ENCODE measurements at places on chromosomes 16 and 17. TPM values are rescaled to one million over a fixed set of nuclear protein-coding genes. Genes with fewer than 3 reads are reported as not detected.
A peak's percentile ranks its signal among the peaks of the same experiment; 100 is the strongest.

KRTAP4-16 gene
- total RNA-seq, result not detected

GALR2 gene
- total RNA-seq, result not detected

MT1H gene
- total RNA-seq, result not detected

PALB2 gene
- total RNA-seq, result 4.5 TPM

- H3K4me3 ChIP-seq, result no peak overlapping the region
- H3K36me3 ChIP-seq, result no peaks in the 10 kb centered on the region
- H3K27me3 ChIP-seq, result no peaks in the 10 kb centered on the region
- no peak overlapping the region for H3K27ac ChIP-seq
- H3K4me1 ChIP-seq, result no peaks in the 10 kb centered on the region
Observed at GRCh38 chr17:15154618-15155017, 110.5 kb downstream of the PMP22 start.

GRCh38 chr16:10871157-10871991 lies 5.6 kb upstream of the CIITA start:
- DNase-seq, result peak; percentile 33
- H3K36me3 ChIP-seq, result no peaks in the 10 kb centered on the region
- peak overlapping the region; percentile 66 for H3K27ac ChIP-seq
- H3K27me3 ChIP-seq, result no peaks in the 10 kb centered on the region

DNA sequence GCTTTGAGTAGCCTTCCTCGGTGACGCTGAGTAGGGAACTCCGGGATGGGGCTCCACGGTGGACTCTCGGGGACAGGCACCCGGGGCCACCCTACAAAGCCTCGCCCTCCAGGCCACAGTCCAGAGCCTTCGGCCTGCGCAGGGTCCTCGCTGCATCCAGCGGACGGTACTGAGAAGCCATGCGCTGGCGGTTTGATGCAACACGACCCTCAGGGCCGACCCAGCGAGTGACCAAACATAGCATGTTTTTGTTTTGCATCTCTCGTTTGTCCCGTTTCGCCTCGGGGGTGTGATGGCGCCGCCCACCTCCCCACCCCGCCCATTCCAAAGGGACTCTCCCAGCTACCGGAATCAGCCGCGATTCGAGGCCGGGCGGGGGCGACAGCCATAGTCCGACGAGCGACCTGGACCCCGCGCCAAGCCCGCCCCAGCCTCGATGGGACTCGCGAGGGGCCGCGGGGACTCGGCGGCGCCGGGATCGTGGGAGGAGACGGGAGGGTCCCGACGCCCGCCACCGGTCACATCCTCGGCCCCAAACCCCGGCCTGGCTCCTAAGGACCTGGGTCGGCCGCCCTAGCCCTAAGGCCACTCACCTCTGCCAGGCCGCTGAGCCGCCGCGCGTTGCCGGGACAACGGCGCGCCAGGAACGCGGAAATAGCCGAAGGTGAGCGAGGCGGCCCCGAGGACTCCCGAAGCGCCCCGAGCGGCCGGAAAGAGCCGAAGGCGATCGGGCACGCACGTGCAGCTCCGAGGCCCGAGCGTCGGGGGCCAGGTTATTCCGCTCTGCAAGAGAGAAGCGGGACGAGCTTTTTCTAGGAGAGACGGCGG lies 1.6 kb downstream of the IFT140 start:
- H3K36me3 ChIP-seq, result peaks cover 15% of the 10 kb centered on the region
- H3K27ac ChIP-seq, result peak overlapping the region; percentile 67
- peaks cover 44% of the 10 kb centered on the region for H3K4me1 ChIP-seq
- peak overlapping the region; percentile 84 for H3K4me3 ChIP-seq
- peak; percentile 90 for DNase-seq
- H3K27me3 ChIP-seq, result no peaks in the 10 kb centered on the region

DNA sequence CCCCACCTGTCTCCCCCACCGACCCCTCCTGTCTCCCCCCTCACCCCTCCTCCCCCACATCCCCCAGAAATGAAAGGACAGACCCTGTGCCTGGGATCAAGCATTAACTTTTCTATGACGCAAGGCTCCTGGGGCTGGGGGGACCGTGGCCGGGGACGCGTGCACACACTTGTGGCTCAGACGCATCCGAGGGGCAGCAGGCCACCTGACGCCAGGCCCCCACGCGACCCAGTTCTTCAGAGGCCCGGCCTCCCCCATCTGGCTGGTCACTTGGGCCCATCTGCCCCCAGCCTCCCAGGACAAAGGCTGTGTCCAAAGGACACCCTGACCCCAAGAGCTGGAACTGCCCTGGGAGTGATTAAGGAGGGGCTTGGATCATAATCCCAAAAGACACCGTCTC lies 14.0 kb upstream of the PVALEF start:
- no peaks in the 10 kb centered on the region for H3K4me1 ChIP-seq
- H3K27ac ChIP-seq, result no peak overlapping the region
- DNase-seq, result no peak
- H3K36me3 ChIP-seq, result no peaks in the 10 kb centered on the region
- H3K27me3 ChIP-seq, result no peaks in the 10 kb centered on the region

- H3K27ac ChIP-seq, result no peak overlapping the region
- peaks cover 9% of the 10 kb centered on the region for H3K27me3 ChIP-seq
- H3K4me3 ChIP-seq, result no peak overlapping the region
- H3K36me3 ChIP-seq, result no peaks in the 10 kb centered on the region
- no peaks in the 10 kb centered on the region for H3K4me1 ChIP-seq
- no peak for DNase-seq
Observed at GRCh38 chr16:86198206-86199118, 299.5 kb downstream of the IRF8 start.

DNA sequence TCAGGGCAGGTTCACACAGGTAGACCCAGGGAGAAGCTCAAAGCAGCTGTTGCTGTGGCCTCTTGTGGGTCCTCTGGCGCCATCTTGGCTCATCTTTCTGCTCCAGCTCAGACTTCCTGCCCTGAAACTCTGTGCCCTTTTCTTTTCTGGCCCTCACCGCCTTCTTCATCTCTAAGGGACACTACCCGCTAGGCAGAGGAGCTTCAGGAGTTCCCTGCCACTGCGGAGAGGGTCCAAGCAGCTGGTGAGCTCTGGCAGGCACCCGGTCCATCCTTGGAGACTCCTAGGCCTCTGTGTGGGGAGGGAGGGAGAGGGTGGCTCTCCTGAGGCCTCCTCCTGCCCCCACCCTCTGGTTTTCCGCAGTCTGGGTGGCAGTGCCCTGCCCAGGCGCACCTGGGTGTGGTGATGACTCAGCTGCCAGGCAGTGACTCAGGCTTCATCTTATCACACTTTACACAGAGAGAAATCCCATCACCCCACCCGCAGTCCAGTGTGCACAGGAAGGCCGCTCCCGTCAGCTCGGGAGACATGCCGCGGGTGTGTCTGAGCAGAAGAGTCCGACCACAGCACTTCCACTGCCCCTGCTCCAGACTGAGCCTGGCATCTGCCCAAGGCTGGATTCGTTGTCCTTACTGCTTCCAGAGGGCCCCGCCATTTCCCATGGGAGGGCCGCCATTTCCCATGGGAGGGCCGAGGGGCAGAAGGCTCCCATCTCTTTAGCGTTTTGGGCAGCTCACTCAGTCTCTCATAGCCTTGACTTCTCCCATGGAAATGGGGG lies 7.3 kb downstream of the NT5C start:
- no peaks in the 10 kb centered on the region for H3K27me3 ChIP-seq
- peaks cover 15% of the 10 kb centered on the region for H3K36me3 ChIP-seq
- H3K4me1 ChIP-seq, result peaks cover 4% of the 10 kb centered on the region
- peak; percentile 59 for DNase-seq
- no peak overlapping the region for H3K4me3 ChIP-seq
- H3K27ac ChIP-seq, result no peak overlapping the region

- H3K4me1 ChIP-seq, result no peaks in the 10 kb centered on the region
- DNase-seq, result no peak
- H3K4me3 ChIP-seq, result no peak overlapping the region
- H3K36me3 ChIP-seq, result no peaks in the 10 kb centered on the region
- H3K27ac ChIP-seq, result no peak overlapping the region
Observed at GRCh38 chr16:86789621-86790051, 211.3 kb downstream of the FOXL1 start.

DNA sequence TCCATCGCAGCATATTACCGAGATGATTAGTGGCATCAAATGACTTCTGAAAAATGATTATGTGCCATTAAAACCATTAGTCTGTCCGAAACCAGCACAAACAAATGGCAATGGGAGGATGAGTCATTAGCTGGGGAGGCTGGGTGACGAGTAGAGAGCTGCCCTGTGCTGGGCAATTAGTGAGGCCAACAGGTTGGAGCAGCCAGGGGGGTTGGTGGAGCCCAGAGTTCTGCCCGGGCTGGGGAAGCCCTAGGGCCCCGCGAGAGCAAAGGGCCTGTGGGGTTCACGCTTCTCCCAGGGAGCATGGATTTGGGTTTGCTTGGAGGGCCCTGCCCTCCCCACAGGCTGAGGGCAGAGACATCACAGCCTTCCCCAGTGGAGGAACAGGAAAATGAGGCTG lies 152.1 kb upstream of the RPL38 start:
- no peaks in the 10 kb centered on the region for H3K4me1 ChIP-seq
- no peak overlapping the region for H3K4me3 ChIP-seq
- no peak overlapping the region for H3K27ac ChIP-seq
- no peaks in the 10 kb centered on the region for H3K36me3 ChIP-seq

- H3K27me3 ChIP-seq, result no peaks in the 10 kb centered on the region
- H3K4me1 ChIP-seq, result peaks cover 8% of the 10 kb centered on the region
- H3K27ac ChIP-seq, result no peak overlapping the region
- no peak overlapping the region for H3K4me3 ChIP-seq
Observed at GRCh38 chr17:32523827-32524552, 37.2 kb downstream of the CDK5R1 start.

GRCh38 chr17:48002266-48002915 lies 31.5 kb downstream of the CDK5RAP3 start:
- H3K36me3 ChIP-seq, result no peaks in the 10 kb centered on the region
- peak overlapping the region; percentile 94 for H3K27ac ChIP-seq
- DNase-seq, result no peak
- H3K4me3 ChIP-seq, result no peak overlapping the region
- H3K27me3 ChIP-seq, result no peaks in the 10 kb centered on the region

DNA sequence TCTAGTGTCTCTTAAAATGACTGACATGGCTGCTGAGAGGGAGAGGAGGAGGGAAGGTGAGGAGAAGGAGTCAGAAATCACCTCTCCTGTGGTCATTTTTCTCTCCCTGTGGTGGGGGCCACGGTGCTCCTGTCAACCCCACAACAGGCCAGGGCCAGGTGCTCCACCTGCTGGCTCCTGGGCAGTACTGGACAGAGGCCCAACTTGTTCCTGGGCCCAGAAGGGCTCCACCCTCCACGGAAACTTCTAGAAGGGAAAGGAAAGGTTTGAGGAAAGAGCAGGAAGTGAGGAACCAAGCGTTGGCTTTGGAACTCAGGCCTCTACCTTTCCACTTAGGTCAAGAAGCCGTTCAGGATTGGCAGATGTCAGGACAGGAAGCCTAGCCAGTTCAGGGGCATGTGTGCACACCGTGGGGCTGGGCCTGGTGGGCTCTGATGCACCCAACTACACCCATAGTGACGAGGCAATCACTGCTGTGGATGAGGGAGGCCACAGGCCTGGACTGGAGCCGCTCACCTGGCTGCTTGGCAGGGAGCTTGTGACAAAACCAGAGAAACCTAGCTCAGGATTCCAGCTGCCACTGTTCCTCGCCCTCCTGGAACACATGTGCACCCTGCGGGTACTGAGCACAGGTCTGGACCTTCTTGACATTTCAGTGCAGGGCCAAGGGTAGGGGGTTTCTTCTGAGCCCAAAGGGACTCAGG lies 36.1 kb downstream of the WNT3 start:
- H3K4me1 ChIP-seq, result no peaks in the 10 kb centered on the region
- H3K27ac ChIP-seq, result no peak overlapping the region
- H3K4me3 ChIP-seq, result no peak overlapping the region
- DNase-seq, result no peak
- no peaks in the 10 kb centered on the region for H3K27me3 ChIP-seq

GRCh38 chr17:42284566-42284965 lies 3.7 kb upstream of the STAT5A start:
- H3K4me1 ChIP-seq, result peaks cover 31% of the 10 kb centered on the region
- H3K27me3 ChIP-seq, result no peaks in the 10 kb centered on the region
- DNase-seq, result no peak
- no peak overlapping the region for H3K27ac ChIP-seq

- H3K36me3 ChIP-seq, result no peaks in the 10 kb centered on the region
- no peak overlapping the region for H3K27ac ChIP-seq
- DNase-seq, result no peak
- peaks cover 58% of the 10 kb centered on the region for H3K27me3 ChIP-seq
- H3K4me3 ChIP-seq, result no peak overlapping the region
Observed at GRCh38 chr17:79401704-79402674, 208.9 kb downstream of the RBFOX3 start.

DNA sequence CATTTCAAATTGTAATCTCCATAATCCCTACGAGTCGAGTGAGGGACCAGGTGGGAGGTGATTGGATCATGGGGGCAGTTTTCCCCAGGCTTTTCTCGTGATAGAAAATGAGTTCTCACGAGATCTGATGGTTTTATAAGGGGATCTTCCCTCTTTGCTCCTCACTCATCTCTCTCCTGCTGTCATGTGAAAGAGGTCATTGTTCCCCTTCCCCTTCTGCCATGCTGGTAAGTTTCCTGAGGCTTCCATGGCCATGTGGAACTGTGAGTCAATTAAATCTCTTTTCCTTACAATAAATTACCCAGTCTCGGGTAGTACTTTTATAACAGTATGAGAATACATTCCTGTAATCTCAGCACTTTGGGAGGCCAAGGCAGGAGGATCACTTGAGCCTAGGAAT lies 76.7 kb upstream of the MARCHF10 start:
- H3K4me3 ChIP-seq, result no peak overlapping the region
- H3K27ac ChIP-seq, result no peak overlapping the region
- no peaks in the 10 kb centered on the region for H3K27me3 ChIP-seq
- no peak for DNase-seq

DNA sequence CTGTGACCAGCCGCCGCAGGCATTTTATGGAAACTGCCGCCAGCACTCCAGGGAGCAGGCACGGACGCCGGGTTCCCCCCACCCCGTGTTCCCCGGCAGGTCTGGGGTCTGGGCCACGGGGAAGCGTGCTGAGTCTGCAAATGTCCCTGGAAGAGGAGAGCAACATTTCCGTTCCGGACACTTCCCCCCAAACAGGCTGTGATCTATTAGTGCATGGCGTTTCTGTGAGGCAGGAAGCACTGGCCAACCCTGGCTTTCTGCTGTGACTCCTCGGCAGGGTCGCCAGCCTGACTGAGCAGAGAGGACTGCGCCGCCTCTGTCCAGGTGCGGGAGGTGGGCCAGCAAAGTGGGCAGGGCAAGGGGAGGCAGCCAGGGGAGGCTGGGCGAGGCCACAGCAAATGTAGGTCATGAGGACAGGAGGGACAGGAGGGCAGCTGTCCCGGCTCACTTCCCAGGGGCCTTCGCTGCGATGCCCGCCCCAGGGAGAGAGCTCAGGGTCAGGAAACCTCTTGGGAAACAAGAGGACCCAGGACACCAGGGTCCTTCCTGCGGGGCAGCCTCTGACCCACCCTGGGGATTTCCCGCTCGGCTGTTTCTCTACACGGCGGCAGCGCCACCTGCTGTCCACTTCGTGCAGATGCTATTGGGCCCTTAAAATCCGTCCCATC lies 9.5 kb downstream of the FOXF1 start:
- DNase-seq, result peak; percentile 48
- no peak overlapping the region for H3K4me3 ChIP-seq
- H3K27ac ChIP-seq, result no peak overlapping the region
- no peaks in the 10 kb centered on the region for H3K36me3 ChIP-seq
- peaks cover 30% of the 10 kb centered on the region for H3K27me3 ChIP-seq
